ENCODE measurements at places on chromosomes 12 and 14.

DNA sequence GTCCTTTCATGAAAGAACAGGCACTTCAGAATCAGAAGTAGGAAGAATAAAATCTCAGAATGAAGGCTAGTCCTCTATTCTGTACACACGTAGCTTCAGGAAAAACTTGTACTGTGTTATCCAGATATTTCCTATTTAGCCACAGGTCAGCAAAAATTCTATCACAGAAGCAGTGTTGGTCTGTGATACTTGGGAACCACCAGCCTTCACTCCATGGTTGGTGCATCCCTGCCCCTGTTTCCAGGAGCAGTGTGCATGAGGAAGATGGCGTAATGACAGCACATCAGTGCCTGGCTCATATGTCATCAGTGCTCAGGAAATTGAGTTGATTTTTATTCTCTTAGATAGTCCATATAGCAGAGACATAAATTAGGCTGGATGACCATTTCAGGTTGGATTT, 87.7 kb downstream of the SAMD4A start:
- DNase-seq = no peak

- no peak for DNase-seq
These were observed 391.1 kb downstream of the PAWR start for GRCh38 chr12:79299447-79300198.

- peak; percentile 75 for DNase-seq
These were observed 877 bp downstream of the BAG5 start for GRCh38 chr14:103561381-103562178.

- no peak for DNase-seq
These were observed 72.4 kb downstream of the FLRT2 start for GRCh38 chr14:85602345-85602744.

DNA sequence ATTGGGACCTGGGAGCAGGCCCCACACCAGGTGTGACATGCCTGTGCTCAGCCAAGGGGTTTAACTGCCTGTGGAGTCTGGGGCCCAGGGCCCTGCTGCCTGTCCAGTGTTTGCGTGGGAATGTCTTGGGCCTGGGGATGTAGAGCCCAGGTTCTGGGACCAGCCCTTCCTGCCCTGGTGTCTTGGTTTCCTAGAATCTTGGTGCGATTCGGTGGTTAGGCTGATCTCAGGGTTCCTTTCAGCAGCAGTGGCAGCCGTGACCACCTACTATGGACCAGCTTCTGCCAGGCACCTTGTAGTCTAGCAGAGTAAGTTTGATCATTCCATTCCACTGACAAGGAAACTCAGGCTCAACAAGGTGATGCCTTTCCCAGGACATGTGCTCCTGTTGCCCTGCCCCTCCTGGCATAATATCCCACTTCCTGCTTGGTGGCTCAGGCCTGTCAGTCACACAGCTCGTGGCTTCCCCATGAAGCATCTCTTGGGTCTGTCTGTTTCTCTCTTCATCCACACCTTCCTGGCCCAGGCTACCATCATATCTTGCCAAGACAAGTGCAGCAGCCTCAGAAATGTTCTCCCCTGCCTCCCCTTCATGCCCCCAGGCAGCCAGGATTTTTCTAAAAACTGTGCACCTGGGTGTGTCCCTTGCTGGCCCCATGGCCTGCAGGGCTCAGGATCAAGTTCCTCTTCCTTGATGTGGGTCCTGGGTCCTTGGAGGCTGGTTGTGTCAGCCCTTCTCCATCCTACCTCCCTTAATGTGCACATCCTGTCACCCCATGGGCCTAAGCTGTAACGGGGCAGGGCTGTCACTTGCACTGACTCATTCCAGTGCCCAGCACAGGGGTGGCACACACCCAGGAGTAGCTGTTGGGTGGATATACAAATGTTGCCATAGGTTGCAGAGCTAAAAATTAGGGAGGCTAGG, 101.6 kb downstream of the SLC25A47 start:
- no peak for DNase-seq

DNA sequence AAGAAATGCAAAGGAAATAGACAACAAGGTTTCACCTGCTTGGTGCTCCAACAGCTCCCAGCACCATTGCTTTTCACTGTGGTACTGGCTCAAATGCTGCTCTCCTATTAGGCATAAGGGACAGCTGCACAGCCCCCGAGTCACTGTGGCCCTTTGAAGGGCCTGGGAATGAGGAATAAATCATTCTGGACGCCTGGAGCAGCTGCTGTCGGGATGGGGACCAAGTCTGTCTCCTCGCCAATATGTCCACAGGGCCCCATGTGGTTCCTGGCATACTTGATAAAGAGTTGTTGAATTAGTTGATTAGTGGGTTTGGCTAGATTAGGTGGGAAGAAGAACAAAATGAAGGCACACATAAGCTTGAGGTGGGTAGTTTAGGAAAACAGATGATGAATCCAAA, 13.1 kb upstream of the NGB start:
- no peak for DNase-seq

DNA sequence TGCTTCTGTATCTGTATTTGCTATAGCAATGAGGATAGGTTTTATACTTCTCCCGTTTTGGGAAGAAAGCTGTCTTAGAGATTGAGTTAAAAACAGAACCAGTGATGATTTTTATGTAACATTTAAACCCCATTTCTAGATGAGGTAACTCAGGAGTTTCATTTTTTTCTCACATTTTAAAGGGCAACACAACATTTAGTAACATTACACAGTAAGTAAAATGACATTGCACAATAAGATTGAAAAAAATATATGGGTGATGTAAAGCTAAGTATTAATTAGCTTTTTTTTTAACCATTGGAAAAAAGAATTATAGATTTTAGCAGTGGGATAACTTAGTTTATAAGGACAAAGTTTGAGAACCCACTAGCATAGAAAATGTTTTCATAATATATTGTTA, 25.2 kb upstream of the SCFD1 start:
- DNase-seq = no peak

DNA sequence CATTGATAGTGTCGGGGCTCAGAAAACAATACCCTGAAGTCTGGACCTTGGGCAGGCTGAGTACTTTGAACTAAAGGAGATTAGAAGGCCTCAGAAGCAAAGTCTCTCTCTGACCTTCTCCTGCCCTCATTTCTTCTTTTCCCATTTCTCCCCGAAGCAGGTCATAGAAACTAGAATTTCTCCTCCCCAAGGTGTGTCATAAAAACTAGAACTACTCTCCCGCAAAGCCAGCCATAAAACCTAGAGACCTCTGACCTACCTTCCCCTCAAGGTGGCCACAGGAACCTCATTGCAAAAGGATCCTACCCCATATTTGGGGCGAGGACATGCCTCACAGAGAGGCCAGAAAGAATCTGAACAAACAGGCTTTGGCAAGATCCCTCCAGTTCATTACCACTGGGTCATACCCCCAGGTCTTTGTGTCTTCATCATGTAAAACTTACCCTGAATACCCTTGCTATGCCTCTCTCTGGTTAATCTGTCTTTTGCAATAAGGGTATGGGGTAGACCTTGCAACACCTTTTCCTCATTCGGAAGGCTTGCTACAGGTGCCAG, 64.7 kb upstream of the ZFP36L1 start:
- DNase-seq = no peak

GRCh38 chr12:10113075-10113474, 14.3 kb upstream of the CLEC1A start:
- no peak for DNase-seq

DNA sequence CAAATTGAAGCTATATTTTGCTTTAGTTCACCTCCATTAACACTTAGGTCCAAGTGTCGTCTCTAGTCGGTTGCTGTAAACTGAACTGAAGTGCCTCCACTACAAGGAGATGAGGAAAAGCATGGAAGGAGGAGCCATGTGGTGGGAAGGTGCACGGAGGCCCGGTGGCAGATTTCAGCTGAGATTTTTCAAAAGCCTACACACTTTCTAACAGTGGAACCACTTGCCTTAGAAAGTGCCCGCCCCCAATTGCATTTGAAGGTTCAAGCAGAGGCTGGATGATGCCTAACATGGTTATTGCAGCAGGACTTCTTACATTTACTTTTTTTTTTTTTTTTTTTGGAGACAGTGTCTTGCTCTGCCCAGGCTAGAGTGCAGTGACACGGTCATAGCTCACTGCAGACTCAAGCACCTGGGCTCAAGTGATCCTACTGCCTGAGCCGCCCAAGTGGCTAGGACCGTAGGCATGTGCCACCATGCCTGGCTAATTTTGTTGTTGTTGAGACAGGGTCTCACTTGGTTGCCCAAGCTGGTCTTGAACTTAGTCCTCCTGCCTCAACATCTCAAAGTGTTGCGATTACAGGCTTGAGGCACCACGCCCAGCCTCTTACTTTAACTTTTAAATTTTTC, 27.6 kb downstream of the EML1 start:
- DNase-seq = no peak

DNA sequence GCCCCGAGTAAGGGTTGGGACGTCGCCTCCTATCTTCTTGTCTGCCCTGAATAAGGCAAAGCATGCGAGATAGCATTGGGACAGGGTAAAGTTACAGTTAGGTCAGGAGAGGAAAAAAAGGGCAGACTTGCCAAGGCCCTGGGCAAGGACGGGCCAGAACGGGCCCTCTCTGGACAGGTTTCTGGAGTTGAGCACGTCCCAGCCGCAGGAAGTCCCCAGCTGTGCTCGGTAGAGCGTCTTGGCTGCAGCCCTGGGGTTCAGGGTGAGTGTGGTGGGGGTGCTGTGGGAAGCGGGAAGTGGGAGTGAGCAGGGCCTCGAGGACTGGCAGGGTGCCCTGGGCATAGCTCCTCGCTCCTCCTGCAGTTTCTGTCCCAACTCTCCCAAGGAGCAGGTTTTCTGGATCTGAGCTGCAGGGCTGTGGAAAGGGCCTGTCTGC, 5.4 kb downstream of the RPS6KL1 start:
- DNase-seq = no peak

DNA sequence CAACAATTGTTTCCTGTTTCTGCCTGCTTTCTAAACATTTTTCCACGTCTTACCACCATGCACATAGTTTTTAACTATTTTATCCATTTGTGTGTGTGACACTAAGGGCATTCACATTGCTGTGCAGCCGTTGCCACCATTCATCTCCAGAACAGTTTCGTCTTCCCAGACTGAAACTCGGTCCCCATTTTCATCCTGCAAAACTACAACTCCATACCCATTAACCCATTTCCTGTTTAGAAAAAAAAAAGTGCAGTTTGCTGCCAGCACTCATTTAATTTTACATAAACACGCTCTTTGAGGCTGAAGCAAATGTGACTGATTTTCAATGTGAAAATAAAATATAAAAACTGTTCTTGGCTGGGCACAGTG, 15.5 kb downstream of the UBC start:
- no peak for DNase-seq

- DNase-seq = no peak
These were observed 868 bp downstream of the CATSPERB start for GRCh38 chr14:91731018-91731417.

GRCh38 chr12:11757095-11757494, 107.6 kb downstream of the ETV6 start:
- DNase-seq = no peak

DNA sequence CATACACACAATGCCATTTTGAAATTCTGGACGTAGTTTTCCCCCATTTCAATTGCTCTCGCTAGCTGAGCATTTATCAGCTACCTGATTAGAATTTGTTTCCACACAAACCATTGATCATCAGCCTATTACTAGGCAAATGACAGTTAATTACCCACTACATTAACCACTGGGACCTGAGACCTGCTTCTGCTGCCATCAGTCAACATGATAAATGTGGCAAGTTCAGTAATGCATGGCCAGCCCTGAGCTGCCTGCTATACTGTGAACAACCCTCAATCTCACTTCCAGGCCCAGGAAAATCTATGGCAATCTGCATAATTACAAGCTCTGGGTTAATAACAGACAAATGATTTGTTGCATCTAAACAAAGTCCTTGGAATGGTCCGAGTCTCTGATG, 43.5 kb downstream of the LMO3 start:
- DNase-seq = no peak
